ENCODE measurements at places on chromosomes 2 and 18.
A peak's percentile ranks its signal among the peaks of the same experiment; 100 is the strongest.

- no peak for DNase-seq
Measured at GRCh38 chr2:173545364-173545763, 190.7 kb downstream of the CDCA7 start.

GRCh38 chr2:237724811-237725478 lies 73.6 kb upstream of the RBM44 start:
- DNase-seq: no peak

GRCh38 chr2:148936857-148937450 lies 61.9 kb downstream of the KIF5C start:
- DNase-seq: peak; percentile 45

GRCh38 chr18:63207835-63208234 lies 111.7 kb downstream of the BCL2 start:
- peak; percentile 68 for DNase-seq

DNA sequence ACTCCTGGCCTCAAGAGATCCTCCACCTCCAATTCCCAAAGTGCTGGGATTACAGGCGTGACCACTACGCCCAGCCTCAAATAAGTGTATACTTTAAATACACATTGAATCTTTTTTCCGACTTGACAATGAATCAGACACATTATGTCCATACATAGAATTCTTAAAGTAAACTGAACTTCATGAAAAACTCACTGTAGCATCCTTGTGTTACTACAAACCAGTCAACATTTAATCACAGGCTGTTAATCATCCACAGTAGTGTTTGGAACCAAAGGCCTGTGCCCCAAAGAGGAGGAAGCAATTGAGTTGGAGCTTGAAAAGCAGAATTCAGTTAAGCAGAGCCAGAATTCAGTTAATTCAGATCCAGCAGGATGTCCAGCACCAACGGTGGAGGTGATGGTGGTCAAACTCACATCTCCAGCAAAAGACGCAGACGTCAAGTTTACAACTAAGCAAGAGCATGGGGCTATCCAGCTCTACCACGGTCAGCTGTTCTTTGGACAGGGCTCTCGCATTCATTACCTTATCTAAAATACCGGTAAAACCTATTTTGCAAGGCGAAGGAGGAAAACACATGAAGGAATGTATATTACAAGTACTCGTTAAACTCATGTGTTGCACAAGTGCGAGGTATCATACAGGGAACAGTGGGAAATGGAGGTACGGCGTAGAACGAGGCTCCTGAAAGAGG lies 1.2 kb downstream of the SLC39A6 start:
- no peak for DNase-seq

- peak; percentile 82 for DNase-seq
Measured at GRCh38 chr2:68594674-68595492, 48.5 kb upstream of the PROKR1 start.

DNA sequence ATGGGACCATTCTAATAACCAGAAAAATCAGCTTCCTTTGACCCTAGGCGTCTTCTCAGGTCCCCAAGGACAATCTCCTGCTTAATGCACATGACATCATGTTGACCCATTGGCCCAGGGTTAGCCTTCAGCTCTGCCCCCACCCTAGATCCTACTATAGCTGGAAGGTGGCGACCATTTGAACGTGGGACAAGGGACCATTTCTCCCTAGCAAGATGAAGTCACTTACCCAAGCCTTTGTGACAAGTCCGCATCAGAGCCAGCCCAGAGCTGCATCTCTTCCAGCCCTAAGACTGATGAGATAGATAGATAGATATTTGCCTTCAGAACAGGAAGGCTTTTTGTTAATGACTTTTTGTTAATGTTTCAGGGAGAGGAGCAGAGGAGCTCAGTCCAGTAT lies 28.2 kb upstream of the TAF1B start:
- DNase-seq: peak; percentile 37

DNA sequence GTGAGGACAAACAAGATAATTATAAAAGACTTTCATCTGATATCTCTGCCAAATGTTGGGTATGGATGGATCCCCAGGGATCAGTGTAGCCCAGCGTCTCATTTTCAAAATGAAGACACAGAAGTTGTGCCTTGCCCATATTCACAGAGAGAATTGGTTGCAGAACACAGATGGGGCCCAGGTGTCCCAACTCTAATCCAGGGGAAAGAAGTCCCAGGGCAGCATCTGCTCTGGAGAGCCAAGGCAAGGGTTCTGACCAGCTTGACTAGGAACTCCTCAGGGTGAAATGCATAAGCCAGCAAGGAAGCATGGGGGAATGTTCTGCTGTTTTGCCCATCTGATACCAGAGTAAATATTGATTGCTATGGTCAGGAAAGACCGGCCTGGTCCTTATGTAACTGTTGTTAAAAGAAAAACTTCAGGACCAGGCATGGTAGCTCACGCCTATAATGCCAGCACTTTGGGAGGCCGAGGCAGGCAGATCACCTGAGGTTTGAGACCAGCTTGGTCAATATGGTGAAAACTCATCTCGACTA lies 68.7 kb upstream of the CABLES1 start:
- no peak for DNase-seq

- DNase-seq: no peak
Measured at GRCh38 chr2:39150102-39150562, 29.3 kb upstream of the SOS1 start.

GRCh38 chr18:59904011-59904601 lies 4.3 kb downstream of the PMAIP1 start:
- peak; percentile 69 for DNase-seq

GRCh38 chr18:11178951-11179549 lies 29.7 kb upstream of the PIEZO2 start:
- DNase-seq: no peak

DNA sequence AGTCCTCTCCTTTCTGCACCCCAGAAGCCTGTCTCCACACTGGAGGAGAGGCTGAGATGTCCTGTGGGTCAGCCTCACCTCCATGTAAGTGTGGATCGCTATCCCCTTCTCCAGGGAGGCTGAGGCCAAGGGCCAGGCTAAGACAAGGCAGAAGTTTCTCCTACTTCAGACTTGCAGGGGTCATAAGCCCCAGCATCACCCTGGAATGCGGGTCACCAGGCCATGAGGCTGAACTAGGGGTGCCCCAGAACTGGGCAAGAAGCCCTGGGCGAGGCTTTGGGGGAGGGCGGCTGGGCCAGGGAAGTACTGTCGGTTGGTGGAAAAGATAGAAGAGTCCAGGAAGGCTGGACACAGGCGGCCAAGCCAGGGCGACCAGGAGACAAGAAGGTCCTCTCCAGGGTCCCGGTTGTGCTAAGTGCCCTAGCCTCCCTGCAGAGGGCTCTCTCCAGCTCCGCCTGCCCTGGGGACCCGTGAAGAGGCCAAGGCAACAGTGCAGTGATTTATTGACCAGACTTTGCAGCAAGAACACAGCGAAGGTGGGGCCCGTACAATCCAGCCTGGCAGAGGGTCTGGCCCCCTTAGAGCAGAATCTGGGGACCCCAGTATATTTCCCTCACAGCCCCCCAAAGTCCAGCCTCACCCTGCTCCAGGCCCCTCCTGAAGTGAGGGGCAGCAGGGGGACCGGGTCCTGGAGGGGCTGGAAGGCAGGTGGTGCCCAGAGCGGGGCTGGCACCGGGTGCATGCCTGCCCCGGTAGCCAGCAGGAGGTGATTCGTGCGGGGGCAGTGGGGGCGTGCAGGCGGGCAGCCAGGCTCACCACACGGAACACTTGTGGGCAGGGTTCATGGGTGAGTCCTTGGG lies 8.1 kb downstream of the ECEL1 start:
- no peak for DNase-seq

- DNase-seq: no peak
Measured at GRCh38 chr18:68428661-68429060, 286.2 kb downstream of the TMX3 start.

DNA sequence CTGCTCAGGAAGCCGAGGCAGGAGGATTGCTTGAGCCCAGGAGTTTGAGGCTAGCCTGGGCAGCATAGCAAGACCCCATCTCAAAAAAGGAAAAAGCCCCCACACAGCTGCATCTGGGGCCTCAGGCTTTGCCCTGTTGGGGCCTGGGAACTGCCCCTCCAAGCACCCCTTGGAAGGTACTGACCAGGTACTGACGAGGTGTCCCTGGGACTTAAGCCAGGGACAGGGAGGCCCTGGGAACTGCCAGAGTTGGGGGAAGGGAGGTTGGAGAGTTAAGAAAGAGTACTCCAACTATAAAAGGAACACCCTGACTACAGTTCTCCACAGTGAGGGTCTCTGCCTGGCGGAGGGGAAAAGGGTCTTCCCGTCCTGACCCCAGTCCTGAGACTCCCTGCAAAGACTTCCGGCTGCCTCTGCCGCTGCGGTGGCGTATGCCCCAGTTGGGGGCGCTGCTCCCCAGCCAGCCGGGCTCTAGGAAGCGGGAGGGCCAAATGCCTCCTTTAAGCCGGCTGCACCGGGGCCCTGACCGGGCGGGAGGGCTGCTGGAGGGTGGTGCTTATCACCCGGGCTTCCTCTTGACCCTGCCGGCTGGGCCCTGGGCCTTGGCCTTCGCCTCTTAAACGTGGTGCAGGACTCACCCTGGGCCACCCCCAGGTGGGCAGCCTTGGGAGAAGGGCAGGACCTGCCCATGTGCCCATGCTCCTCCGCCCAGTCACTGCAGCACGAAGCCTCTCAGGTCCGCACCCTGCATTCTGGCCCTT lies 12.8 kb downstream of the SLC30A3 start:
- DNase-seq: peak; percentile 90

DNA sequence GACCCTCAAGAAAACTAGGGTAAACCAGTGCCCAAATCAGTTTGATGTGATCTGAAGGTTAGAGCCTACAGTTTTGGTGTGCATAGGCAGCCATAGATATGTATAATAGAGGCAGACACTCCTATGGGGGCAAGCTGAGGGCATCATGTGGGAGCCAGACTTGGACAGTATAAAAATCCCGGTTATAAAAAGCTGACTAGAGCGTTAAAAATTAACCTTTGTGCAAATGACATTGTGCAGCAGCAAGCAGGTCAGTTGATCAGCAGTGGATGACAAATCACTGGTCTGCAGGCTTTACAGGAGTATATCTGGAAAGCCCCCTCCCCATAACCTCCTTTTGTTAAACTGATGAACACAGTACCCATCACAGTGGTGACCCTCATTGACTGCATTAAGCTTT lies 107.8 kb downstream of the CTNNA2 start:
- DNase-seq: no peak

DNA sequence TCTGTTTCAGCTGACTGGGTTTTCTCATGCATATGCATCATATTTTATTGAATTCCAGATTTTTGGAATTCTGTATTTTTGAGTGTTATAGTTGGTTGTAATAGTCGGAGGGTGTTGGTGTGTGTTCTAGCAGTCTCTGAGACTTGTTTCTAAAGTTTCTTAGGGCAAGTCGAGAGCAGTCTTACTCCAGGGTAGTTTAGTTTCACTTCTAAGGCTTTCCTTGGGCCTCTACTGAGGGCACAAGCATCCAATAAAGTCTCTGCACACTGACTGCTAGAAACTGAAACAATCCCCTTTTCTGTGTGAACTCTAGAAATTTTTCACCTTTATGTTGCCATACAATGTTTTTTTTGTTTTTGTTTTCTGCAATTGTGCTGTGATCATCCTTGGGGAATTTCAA lies 663.7 kb upstream of the LRATD1 start:
- DNase-seq: no peak

DNA sequence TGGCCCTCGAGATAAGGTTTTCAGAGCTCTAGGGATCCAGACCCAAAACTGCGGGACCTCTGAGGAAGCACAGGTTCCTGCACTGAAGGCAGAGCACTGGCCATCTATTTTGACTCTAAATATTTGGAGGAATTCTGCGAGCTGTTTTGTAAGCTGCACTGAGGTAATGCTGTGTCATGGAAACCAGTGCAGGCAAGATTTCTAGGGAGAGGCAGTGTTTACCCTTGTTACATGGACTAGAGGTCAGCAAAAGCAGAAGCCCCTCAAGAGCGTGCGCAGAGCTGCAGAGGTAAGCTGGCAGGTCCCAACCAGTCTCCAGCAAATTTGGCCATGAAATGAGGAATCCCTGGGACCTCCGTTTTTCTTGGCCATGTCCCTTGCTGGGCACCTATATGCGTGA lies 137.3 kb downstream of the RNF152 start:
- no peak for DNase-seq

DNA sequence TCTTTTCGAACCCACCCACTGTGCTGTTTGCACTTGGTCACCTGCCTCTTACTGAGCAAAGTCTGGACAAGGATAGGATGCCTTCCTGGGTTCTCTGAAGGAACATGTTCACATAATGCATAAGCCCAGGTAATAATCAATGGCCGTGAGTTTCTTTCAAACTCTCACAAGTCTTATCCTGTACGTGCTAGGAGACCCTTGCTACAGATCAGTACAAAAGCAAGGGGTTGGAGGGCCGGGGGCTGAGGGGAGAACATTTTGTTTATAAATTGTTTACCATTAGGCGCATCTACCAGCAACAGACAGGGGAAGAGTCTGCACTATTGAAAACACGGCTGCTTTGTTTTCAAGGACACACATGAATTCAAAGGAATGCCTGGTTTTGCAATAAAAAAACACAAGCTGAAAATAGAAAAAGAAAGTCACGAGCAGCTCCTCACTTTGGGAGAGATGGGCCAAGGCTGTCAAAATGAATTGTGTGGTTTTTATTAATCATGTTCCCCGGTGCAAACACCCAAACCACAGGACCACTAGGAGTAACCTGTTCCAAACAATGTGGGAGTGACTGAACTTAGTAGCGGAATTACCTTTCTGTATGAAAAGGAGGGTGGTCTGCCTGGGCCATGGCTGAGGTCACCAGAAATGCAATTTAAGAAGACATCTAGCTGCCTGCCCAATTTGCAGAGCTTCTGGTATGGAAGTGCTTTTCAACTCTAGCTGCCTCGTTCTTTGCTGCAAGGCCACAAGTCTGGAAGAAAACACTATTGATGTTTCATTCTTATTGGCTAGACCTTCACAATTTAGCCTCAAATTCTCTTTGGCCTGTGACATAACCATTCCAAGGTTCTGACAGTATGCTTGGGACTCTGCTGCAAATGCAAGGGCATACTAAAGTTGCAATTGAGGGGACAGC lies 73.5 kb downstream of the CCBE1 start:
- DNase-seq: no peak

GRCh38 chr2:110770959-110771431 lies 38.6 kb downstream of the ACOXL start:
- no peak for DNase-seq

DNA sequence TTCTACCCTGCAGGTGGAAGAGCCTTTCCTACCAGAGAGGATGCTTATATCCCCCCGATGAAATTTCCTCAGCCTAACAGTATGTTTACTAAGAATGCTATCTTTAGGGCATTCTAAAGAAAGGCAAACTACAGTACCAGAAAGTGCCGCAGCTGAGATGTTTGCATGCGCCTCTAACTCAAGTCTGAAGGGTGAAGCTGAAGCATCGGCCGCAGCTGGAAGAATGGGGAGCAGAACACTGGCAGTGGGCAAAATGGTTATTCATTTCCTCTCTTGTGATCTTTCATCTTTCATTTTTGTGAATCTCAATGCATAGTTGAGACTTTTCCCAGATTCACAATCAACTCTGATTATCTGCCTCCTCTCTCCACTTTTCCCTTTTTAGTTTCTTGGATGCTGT lies 648.2 kb upstream of the ZEB2 start:
- no peak for DNase-seq

- DNase-seq: peak; percentile 49
Measured at GRCh38 chr2:191302459-191303139, 57.4 kb downstream of the MYO1B start.

DNA sequence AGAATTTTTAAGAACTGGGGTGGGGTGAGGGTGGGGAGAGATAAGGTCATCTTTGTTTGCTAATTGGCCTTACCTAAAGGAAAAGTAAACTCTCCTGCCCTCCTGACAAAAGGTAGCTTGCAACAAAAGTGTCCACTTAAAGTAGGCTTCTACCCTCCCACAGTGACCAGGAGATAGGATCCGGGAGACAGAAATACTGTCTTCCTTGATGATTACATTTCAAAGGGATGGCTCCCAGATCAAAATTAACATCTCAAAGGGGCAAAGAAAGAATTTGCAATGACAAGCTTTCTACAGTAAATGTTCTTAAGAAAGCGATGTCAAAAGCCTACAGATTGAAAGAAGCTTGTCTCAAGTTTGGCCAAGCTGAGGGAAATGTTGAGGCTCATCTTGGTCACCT lies 775.3 kb downstream of the CPS1 start:
- no peak for DNase-seq

All from Karpas-422 (cell line).